ENCODE measurements at places on chromosomes 5 and 9.

GRCh38 chr9:37030611-37030939, 3.5 kb downstream of the PAX5 start:
- DNase-seq, result no peak

DNA sequence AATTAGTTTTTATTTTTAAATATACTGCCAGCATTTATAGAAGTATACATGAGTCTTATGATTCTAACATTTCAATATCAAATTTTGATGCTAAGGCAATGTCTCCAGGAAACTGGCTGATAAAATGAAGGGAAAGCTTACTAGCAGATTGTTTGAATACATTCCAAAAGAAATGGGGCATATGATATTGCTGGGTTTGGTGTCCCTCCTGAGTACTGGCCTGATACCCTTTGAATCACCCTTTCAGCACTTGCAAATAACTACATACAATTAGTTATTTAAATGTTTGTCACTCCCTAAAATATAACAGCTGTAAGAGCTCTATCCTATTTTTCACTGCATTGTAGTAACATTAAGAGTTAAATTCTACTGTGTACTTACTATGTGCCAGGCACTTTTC, 360.8 kb downstream of the HCN1 start:
- DNase-seq, result no peak

- no peak for DNase-seq
Observed at GRCh38 chr9:137237759-137238726, 3.0 kb upstream of the TUBB4B start.

DNA sequence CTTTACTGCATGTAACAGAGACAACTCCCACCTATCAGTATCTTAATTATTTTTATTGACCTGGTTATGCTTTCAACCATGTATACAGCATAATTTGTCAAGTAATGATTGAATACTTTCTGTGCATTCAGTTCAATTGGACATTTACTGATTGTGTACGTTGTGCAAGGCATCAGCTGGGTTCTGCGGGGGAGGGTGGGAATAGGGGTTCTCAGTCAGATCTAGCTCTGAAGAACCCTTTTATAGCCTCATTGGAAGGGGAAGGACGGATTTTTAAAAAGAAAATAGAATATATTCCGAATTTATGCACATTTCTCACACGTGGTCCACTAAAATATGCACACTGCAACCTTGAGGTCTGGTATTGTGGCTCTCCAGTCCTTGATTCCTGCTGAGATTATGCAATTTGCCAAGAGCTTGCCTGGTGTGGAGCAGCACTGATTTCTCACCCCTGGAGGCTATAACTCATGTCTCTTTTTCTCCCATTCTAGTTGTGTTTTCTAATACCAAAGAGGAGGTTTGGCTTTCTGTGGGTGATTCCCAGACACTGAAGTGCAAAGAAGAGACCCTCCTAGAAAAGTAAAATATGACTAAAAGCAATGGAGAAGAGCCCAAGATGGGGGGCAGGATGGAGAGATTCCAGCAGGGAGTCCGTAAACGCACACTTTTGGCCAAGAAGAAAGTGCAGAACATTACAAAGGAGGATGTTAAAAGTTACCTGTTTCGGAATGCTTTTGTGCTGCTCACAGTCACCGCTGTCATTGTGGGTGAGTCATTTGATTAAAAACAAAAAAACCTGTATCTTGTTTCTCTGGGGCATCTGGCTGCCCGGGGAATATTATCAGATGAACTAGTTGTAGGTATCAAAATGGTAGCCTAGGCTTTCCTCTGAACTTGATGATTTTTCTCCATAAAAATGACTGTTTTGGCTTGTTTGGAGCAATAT, 1.7 kb downstream of the SLC1A3 start:
- DNase-seq, result no peak

- no peak for DNase-seq
Observed at GRCh38 chr5:66987949-66988838, 208.4 kb downstream of the CD180 start.

GRCh38 chr5:83563631-83564030, 92.1 kb downstream of the VCAN start:
- DNase-seq, result no peak
